ENCODE measurements at places on chromosomes 2 and 18. TPM values are rescaled to one million over a fixed set of nuclear protein-coding genes. Genes with fewer than 3 reads are reported as not detected.

DNA sequence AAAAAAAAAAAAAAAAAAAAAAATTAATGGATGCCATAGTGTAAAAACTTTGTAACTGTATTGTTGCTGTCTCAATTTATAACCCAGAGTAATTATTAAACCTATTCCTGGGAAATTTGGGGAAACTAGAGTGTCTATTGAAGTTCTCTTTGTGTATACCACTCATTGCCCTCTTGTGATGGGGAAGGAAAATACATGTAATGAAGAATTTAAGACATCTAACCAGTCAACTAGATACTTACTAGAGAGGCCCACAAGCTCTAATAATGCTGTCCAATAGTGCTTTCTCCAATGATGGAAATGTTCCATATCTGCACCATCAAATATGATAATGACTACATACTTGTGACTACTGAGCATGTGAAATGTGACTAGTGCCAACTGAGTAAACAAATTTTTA is 168.5 kb upstream of the SLC39A10 start:
- no peak for DNase-seq

DNA sequence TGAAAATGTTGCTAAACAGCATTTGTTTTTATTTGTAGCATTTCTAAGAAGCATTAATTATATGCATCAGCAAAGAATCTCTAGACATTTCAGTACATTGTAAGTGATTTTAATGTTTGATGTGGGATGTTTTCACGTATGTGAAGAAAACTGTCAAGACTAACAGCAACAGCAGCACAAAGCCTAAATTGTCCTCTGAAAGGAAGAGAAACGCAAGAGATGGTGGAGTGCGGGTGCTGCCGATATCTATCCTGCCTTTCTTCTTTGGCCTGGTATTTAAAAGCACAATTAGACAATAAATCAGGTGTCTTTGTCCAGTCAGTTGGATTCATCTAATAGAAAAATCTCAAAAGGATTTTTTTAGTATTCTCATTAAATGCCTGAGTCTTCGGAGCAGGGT is 3.1 kb downstream of the TWIST2 start:
- no peak for DNase-seq

- no peak for DNase-seq
Measured at GRCh38 chr2:214069254-214069653, 341.6 kb upstream of the VWC2L start.

DNA sequence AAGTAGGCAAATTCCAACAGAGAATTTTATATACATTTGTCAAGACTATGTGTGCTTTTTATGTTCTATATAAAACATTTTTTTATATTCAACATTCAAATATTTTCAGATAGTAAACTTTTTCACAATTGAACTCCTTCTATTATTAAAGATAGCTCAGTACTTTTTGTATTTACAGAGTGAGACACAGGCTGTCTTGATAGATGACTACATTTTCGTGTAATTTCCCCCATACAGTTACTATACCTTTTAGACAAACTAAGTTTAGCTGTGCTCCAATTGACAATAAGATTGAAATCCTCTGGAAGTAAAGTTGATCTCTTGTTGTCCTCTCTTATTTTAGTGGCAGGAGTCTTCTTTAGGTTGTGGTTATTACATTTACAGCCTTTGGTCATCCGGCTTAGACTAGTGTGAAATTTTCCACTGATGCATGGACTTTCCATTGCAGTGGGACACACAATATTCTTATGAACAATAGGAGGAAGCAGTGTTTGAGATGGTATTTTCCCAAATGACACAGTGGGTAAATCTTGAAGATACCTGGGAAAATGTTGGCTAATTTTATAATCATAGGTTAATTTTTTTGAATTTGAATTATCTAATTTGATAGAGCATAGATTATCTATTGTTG is 21.0 kb downstream of the ZSWIM2 start:
- no peak for DNase-seq

DNA sequence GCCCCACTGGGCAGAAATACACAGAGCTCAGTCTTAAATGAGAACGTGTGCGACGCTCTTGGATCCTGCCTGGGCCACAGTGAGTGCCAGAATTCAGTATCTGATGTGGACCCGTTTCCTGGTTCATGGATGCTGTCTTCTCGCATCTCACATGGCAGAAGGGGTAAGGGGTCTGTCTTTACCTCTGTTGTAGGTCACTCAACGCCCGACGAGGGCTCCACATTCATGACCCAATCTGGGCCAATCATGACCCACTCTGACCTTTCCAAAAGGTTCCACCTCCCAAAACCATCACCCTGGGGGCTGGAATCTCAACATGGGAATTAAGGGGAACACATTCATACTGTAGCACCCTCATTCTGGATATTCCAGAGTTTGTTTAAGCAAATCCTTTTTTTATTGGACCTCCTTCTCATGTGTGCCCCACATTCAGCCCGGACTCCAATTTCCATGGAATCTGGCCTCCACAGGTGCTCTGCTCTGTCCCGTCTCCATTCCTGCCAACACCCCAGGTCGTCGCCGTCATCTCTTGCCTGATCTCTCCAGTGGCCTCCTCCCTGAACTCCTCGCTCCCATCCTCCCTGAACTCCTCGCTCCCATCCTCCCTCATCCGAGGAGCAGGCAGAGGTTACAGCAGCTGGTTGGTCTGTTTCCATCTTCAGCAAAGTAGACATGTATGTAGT is 78.9 kb upstream of the OTOS start:
- no peak for DNase-seq

DNA sequence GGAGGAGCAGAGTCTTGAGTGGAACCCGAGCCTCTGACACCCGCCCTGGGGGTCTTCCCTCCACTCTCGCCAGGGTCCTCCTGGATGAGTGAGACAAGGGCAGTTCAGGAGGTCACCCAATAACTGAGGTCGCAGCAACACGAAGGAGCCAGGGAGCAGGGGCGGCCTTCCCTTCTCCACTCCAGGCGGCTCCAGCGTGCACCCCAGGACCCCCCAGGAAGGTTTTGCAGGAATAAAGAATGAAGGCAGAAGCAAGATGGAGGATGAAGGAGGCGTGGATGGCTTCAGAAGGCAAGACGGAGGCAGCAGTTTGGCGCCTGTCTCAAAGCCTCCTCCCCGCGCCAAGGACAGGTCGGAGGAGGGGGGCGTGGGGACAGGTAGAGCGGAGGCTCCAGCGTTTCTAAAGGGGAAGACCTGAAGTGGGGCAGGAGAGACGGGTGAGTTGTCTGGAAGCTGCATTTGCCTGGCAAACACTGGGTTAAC is 579 bp upstream of the ITM2C start:
- DNase-seq = no peak

GRCh38 chr18:27785815-27786471 is 391.0 kb downstream of the CDH2 start:
- DNase-seq = no peak

Gene COL5A2
- 33.1 TPM for total RNA-seq

Gene CNDP1
- 9.8 TPM for total RNA-seq

Gene COL6A3
- total RNA-seq = 315 TPM

Gene MARCHF4
- not detected for total RNA-seq

Gene MAL
- total RNA-seq = 71.0 TPM

Gene CLEC4F
- total RNA-seq = 0.49 TPM

Gene ATG9A
- total RNA-seq = 62.4 TPM

All from vagina (tissue), 2 donors.